ENCODE measurements at places on chromosomes 7 and 10.

DNA sequence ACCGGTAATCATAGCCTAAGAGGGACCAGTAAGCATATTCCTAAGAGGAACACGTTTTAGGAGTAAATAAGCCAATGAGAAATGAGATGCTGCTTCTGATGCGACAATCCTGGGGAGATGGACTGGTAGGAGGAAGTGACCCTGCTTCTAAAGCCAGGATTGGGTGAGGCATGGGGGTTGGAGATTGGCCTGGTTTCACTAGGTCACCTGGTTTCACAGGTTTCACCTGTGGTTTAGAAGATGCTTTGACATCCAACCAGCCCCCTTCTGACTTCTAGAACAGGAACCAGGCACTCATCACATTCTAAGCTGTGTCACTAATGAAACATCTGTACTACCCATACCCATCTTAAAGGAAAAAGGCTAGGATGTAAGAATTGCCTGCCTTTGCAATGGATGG, 53.0 kb upstream of the BAMBI start:
- no peak for DNase-seq

DNA sequence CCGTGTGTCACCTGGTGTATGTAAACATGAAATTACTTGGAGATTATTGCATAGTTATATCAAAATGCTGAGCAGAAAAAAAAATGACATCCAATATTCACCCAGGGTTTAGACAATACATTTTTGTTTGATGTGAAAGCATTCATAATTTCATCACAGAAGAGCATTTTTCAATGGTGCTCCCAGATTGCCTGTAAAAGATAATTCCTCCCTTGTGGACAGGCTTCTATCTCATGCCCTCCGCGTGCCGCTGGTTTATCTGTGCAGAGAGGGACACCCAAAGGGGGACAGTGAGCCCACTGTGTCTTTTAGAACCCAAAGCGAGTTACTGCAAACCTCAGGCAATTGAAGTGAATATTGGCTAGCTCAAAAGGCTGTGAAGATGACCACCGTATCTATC, 126.2 kb upstream of the KLF6 start:
- no peak for DNase-seq

DNA sequence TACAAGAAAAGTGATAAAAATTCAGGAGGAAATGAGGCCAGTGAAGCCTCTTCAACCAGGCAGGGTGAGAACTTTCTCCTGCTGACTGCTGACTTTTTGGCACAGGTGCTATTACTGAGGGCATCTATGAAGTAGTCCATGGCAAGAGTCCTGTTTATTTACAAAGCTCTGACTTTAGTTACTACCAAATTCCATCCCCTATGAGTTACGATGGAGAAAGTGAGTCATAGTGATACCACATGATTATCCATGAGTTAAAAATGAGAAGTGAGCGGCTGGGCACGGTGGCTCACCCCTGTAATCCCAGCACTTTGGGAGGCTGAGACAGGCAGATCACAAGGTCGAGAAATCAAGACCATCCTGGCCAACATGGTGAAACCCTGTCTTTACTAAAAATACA, 19.9 kb downstream of the CCDC3 start:
- DNase-seq = no peak

DNA sequence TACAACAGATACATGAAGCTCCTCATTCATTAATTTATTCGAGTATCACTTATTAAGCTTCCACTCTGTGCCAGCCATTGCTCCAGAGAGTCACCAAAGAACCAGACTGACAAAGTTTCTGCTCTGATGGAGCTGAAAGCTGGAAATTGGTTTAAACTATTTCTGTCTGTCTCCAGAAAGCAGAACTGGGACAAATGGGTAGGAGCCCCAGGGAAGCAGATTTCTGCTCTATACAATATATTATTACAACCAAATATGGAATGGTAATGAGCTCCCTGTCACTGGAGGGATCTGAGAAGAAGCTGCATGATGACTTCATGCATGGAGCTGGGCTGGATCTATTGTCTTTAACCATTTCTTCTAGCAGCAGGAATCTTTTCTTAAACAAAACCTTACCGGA, 165.4 kb upstream of the ADO start:
- no peak for DNase-seq

DNA sequence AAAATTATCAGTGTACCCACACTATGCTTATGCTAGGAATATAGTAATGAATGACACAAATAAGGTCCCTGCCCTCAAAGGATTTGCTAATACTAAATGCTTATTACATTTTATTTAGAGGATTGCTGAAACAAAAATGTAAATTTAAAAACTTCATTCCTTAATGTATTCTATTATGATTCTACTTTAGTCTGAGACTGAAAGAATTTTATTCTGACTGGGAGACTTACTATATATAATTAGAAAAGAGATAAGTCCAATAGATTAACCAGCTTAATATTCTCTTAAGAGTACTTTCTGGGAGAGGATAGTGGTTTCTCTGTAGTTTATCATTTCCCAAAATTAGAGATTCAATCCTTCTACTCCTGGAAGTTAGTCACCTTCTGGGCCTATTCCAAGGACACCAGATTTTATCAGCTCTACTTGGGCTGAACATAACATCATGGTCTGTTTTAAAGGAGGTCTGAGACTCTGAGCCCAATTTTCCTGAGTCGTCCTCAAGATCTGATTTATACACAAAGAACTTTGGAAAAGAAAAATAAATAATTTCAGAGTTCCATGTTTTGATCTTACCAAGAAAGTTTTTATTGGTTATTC, 41.1 kb downstream of the ASZ1 start:
- DNase-seq = no peak

GRCh38 chr10:87518937-87519336, 14.2 kb downstream of the MINPP1 start:
- no peak for DNase-seq

GRCh38 chr10:59362144-59362958, at the start of gene FAM13C:
TSS of gene FAM13C (minus strand) at chr10:59362549. CDS start at chr10:59362460, 89 bp downstream.
- DNase-seq = peak; percentile 75
